ENCODE measurements at places on chromosomes 2 and 18.

- DNase-seq, result no peak
Observed at GRCh38 chr2:31888550-31888949, 122.3 kb downstream of the MEMO1 start.

DNA sequence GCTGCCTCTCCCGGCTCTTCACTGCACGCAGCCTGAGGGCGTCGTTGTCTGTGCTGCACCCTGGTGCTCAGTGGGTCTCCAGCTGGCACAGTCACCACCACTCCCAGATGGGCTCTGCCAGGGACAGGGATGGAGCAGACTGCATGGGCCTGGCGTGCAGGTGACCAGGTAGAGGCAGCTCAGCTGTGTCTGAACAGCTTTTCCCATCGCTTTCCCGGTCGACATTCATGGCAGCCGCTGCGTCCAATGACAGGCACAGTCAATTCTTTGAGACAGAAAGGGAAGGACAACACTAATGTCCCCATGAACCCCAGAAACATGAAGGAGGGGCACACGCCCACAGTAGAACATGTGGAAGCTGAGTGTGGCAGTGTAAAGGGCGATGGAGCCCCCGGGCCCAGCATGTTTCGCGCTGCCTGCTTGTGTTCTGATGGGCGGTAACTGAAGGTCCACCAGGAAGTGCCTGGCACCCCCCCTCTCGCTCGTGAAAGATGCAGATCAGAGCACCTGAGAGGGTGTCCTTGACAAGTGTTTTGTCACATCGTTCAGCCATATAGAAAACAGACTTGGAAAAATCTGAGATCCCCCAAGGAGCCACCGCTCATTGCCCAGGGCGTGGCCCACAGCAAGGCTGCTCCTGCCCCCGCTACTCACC is 122.4 kb downstream of the NFATC1 start:
- DNase-seq, result peak; percentile 15

DNA sequence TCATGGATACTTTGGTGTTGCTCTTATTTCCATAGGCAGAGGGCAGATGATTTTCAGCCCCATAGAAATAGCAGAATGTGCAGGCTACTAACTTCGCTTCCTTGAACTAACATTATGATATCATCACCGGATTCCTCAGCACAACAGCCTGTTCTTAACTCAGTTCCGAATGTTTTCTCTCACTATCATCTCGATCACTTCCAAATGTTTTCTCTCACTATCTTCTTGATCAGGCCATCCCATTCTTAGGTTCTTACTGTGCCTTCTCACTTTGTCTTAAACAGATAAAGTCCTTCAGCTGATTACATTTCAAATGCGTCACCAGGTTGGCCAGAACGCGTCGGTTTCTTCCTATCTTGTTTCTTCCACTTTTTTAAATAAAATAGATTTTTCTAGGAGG is 11.4 kb upstream of the MBD2 start:
- no peak for DNase-seq

GRCh38 chr2:47269316-47270232 is 114.5 kb upstream of the STPG4 start:
- peak; percentile 90 for DNase-seq

GRCh38 chr2:209614690-209615369 is 156.8 kb upstream of the UNC80 start:
- no peak for DNase-seq

- DNase-seq, result no peak
Observed at GRCh38 chr2:222828572-222828971, 32.3 kb upstream of the ACSL3 start.

DNA sequence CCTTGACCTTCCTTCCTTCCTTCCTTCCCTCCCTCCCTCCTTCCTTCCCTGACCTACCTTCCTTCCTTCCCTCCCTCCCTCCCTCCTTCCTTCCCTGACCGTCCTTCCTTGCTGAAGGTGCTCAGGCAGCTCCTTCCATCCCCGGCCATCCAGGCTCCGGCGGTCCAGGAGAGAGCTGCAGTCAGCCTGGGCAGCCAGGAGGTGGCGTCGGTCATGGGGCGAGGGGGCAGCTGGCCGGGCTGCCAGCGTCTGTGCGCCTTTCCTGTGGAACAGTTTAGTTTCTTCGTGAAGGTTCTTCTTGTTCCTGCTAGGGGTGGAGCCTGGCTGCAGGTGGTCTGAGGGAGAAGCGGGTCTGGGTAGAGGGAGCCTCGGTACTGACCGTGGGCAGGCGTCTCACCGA is 15.7 kb downstream of the GPR35 start:
- DNase-seq, result peak; percentile 76

- no peak for DNase-seq
Observed at GRCh38 chr2:27920148-27920885, 29.8 kb downstream of the BABAM2 start.

- no peak for DNase-seq
Observed at GRCh38 chr2:19747310-19748072, 154.3 kb downstream of the TTC32 start.

DNA sequence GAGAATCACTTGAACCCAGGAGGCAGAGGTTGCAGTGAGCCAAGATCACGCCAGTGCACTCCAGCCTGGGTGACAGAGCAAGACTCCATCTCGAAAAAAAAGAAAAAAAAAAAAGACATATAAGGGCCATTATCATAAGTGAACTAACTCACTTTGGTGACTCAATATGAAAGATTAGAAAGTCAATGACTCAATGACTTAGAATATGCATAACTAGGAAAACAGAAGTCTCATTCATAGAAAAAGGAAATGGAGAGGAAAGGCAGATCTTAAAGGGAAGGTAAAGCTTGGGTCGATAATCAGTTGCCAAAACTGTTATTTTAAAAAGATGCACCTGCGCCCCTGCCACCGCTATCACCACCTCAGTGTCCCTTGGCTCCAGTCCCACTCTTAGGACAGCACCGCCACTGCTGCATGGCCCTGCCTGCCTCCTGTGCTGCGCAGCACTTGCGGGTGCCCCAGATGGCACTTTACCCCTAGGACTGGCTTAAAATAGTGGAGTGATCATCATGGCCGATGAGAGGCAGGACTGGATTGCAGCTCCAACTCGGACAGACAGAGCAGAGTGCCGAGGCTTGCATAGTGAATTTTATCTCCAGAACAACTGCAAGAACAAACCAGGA is 54.7 kb downstream of the INO80D start:
- no peak for DNase-seq

DNA sequence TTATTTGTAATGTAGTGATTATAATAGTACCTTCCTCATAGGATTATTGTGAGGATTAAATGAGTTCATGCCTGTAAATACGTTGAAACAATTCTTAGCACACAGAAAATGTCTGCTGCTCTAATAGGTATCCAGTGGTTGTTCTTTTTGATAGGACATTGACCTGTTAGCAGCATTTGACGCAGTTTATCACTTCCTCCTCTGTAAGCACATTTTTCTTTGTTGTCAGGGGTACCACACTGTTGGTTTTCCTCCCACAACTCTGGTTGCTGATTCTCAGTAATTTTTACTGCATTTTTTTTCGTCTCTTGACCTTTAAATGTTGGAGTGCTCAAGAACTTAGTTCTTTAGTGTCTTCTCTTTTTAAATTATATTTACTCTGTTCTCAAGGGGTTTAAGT is 15.4 kb downstream of the PPM1B start:
- DNase-seq, result no peak

DNA sequence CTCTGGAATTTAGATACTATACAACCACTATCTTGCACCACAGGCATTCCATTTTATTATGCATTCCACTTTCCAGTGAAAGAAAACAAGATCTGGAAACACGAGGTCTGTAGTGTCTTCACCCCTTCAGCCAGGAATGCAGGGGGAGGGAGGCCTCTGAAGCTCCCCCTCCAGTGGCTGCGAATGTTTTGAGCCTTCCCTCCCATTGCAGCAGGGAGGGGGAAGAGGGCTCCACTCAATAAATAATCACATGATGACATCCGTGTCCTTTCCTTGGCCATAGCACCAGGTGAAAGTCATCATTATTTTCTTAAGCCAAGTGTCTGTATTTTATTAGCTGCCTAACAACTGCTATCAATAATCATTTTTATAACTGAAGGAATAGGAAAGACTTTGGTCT is 38.6 kb downstream of the ALPK2 start:
- DNase-seq, result no peak

- no peak for DNase-seq
Observed at GRCh38 chr2:196336715-196337114, 165.3 kb upstream of the STK17B start.

- DNase-seq, result peak; percentile 58
Observed at GRCh38 chr2:105396254-105397024, 2.4 kb downstream of the FHL2 start.

- DNase-seq, result no peak
Observed at GRCh38 chr18:58242968-58243367, 198.9 kb downstream of the NEDD4L start.

- no peak for DNase-seq
Observed at GRCh38 chr2:221454459-221455105, 117.5 kb downstream of the EPHA4 start.

GRCh38 chr2:96553176-96553956 is 16.8 kb downstream of the ARID5A start:
- no peak for DNase-seq

DNA sequence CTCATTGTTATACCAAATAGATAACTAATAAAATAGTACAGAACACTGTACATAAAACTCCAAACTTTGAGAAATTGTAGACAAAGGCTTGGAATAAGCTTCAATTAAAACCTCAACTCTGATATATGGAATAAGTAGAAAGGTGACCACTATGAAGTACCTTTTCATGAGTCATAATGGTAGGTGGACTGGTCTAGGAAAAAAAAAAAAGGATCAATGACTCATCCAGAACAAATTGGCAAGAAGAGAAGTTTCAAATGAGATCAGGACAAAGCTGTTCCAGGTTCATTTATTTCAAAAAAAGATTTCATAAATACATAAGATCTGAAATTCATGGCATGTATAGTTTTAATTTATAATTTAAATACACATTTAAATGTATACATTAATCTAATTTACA is 769.7 kb downstream of the SUCLG1 start:
- DNase-seq, result no peak

DNA sequence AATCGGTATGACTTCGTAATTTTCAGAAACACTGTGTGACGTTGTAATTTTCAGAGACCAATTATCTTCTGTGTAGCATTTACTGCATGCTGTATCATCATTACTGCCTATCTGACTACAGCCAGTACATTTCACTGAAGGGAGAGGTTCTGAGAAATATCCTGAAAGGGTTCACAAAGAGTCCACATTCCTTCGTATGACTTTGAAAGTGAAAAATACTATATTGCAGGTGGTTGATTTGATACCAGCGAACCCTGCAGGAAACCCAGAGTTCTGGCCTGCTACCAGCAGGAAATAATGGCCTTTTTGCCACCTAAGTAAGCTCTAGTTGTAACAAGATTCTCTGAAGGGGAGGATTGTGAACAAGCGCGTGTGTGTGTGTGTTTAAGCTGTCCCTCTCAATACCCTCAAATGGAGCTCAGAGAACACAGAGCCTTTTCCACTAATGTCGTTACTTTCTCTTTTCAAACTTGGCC is 155.5 kb downstream of the ARHGAP28 start:
- no peak for DNase-seq

DNA sequence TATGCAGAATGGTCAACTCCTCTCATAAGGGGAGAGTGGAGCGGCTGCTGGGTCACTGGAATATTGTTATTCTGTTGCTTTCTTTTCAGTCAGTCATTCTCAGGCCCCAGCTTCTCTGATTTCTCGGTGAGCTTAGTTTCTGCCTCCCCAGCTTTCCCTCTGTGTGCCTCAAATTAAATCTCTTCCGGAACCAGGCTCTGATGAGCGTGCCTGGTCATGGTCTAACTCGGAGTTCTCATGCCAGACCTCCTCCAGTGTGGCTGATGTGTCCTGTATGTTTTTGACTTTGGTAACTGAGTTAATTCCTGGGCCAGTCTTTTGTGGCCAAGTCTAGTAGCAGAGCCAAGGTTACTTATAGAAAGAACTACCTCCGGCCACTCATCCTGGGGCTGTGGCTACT is 4.9 kb upstream of the STK11IP start:
- no peak for DNase-seq

GRCh38 chr18:63286926-63287325 is 32.6 kb downstream of the BCL2 start:
- DNase-seq, result no peak

All from aorta (tissue), 5 donors.